ENCODE measurements at places on chromosomes 5 and 9.

- DNase-seq: no peak
These were observed 271.5 kb downstream of the CDK5RAP2 start for GRCh38 chr9:120308495-120308894.

DNA sequence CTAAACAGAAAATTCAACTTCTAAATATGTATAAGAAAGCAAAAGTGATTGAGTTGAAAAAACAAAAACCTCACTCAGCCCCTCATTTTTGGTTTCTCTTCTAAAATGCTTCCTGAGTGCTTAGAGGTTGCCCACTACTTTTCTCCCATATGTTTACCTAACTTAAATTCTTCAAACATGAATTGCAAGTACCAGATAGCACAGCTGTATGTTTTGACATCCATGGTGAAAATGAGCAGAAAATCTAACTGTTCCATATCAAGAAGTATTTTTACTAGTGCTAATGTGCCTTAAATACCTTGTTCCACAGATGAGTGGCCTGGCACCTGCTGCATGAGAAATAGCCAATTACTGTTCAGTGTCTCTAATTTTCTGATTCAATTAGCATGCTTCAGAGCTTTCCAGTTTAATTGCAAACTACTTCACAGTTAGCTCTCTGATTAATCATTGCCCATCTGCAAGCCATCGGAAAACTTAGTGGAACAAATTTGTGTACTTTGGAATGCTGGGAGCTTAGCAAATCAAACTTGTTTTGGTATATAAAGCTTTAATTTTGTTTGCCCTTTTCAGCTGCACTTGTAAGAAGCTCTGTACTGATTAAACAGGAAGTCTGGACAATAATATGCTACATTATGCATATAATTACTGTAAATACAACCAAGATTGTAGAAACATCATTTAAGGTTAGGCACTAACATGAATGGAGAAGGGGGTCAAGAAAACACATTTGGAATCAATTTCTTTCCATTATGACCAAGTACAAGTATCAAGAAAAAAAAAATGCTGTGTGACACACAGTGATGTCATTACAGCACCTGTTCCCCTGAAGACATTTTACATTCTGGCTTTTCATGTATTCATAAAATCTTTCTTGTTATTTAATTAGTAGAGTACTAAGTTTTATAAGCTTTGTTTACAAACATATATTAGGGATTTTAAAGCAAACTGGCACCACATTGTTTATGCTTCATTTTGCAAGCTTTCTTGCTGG lies 65.6 kb downstream of the POU5F2 start:
- no peak for DNase-seq

- DNase-seq: no peak
These were observed 79.1 kb downstream of the FEM1C start for GRCh38 chr5:115465431-115465830.

DNA sequence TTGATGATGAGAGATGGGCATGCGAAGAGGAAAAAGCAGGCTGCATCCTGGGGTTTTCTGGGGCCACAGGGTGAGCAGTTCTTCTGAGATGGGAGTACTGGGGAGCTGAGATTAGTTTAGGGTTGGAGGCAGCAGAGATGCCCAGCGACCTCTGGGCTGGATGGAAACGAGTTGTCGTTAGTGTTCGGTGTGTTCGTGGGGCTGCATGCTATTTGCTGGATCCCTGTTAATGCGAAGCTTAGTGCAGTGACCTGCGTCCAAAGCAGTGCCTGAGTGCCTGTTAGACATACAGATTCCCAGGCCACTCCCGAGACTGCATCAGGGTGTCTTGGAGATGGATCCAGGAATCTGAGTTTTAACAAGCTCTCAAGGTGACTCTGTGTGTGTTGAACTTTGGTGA lies 201.3 kb downstream of the CACNA1B start:
- DNase-seq: no peak

DNA sequence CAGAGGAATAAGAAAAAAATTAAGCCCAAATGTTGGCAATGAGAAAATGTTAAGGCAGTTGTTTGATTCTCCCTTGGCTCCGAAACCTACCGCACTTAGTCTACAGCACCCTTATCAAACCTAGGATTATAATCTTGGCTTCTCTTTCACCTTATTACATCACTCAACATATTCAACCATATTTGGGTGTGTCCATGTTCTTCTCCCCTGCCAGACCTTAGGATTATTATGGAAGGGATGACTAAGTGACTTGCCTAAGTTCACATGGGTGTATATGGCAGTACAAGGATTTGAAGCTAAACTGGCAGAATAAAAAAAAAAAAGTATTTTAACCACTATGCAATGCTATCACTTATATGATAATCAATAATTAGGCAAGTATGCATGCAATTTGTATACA lies 76.4 kb downstream of the PLK2 start:
- no peak for DNase-seq
